ENCODE measurements at places on chromosomes 7 and 10.

GRCh38 chr7:27295236-27295635 lies 52.6 kb downstream of the EVX1 start:
- no peak for DNase-seq

GRCh38 chr10:78458983-78459638 lies 425.4 kb downstream of the RPS24 start:
- DNase-seq, result no peak

- DNase-seq, result no peak
Observed at GRCh38 chr10:24197263-24197662, 11.7 kb upstream of the KIAA1217 start.

GRCh38 chr10:103145860-103146466 lies 47.1 kb downstream of the NT5C2 start:
- DNase-seq, result no peak

DNA sequence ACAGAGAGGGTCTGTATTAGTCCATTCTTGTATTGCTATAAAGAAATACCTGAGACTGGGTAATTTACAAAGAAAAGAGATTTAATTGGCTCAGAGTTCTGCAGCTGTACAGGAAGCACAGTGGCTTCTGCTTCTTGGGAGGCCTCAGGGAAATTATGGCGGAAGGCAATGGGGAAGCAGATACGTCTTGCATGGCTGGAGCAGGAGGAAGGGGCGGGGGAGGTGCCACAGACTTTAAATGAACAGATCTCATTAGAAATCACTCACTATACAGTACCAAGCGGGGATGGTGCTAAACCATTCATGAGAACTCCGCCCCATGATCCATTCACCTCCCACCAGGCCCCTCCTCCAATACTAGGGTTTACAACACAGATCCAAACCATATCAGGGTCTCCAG lies 3.7 kb upstream of the CALU start:
- no peak for DNase-seq

DNA sequence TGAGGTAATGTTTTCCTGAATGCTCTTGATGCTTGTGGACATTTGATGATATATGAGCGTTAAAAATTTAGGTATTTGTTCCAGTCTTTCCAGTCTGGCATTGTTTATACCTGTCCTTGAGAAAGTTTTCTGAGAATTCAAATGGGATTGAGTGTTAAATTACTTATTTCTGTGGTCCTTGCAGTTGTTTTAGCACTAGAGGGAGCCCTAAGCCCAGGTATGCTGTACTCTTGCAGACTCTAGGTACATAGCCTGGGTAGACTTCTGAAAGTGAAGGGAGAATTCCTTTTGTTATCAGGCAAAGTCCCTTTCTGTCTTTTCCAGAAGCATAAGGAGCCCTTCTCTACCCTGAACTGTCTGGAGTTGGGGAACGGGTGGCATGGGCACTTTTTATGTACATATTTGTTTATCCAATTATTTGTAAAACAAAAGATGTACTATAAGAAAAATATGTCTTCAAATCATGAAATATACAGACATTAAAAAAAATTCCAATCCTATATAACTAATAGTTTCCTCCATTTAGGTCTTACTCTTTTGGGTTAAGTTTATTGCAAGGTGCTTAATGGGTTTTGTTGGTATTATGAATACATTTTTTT lies 262.1 kb downstream of the ATRNL1 start:
- DNase-seq, result no peak

DNA sequence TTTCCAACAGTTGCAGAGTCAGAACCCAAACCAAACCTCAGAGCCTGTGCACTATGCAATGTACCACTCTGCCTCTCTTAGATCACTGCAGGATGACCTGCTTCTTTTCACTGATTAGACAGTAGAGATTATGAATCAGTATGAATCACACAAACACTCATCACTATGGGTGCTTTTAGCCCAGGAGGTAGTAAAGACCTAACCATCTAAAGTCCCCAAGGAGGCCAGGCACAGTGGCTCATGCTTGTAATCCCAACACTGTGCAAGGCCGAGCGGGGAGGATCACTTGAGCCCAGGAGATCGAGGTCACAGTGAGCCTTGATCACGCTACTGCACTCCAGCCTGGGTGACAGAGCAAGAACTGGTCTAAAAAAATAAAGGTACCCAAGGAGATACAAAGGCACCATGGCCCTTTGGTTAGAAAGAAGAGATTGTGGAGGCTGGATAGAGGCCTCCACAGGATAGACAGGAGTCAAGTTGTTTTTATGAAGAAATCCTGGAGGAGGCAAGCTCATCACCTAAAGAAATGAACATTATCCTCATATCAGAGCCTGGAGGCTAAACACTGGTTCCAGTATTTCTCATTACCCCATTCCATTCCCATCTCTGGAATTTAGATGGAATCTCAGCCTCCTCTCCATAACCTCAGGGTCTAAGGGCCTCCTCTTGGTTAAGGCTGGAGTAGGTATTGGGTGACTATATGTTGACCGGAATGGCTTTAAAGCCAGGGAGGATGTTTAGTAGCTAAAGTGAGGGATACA lies 12.9 kb downstream of the SEC31B start:
- no peak for DNase-seq

DNA sequence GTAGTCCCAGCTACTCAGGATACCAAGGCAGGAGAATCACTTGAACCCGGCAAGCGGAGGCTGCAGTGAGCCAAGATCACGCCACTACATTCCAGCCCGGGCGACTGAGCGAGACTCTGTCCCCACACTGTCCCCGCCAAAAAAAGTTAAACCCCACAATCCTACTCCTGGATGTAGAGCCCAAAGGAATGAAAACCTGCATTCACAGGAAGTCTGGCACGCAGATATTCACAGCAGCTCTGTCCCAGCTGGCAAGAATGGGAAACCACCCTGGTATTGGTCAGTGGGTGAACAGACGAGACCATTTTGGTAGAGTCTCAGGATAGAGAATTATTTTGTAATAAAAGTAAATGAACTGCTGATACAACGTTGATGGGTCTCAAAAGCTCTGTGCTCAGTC lies 225.2 kb downstream of the MAD1L1 start:
- no peak for DNase-seq

GRCh38 chr10:117626228-117626627 lies 83.7 kb downstream of the EMX2 start:
- DNase-seq, result no peak

GRCh38 chr7:133344275-133344674 lies 91.4 kb downstream of the EXOC4 start:
- no peak for DNase-seq

GRCh38 chr7:107394831-107395230 lies 75.0 kb upstream of the GPR22 start:
- DNase-seq, result no peak

DNA sequence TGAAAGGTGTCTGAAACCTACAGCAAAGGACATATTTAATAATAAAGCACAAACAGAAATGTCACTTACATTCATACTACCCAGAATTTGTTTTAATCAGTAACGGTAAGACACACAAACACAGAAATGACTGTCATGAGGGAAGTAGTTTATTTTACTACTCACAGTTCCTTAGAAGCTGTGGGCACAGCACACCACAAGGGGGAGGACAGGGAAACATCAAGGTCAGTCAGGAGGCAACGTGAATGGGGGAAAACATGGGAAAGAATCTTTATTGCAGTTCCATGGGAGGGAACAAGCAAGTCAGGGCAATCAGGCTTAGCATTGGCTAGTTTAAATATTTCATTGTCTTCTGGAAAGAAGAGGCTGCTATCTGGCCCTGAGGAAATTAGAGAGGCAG lies 123.8 kb upstream of the PDSS1 start:
- DNase-seq, result no peak

DNA sequence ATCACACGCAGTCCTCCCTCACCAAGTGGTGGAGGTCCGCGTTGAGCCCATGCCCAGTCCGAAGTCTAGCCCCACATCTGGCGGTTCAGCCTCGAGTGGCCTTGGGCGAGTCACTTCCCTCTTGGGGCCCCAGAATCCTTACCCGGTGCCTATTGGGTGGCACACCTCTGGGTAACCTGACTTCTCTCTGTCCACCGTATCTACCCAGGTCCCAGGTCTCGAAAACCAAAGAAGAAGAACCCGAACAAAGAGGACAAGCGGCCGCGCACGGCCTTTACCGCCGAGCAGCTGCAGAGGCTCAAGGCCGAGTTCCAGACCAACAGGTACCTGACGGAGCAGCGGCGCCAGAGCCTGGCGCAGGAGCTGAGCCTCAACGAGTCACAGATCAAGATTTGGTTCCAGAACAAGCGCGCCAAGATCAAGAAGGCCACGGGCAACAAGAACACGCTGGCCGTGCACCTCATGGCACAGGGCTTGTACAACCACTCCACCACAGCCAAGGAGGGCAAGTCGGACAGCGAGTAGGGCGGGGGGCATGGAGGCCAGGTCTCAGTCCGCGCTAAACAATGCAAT lies 4.3 kb downstream of the EN2 start:
- DNase-seq, result no peak

DNA sequence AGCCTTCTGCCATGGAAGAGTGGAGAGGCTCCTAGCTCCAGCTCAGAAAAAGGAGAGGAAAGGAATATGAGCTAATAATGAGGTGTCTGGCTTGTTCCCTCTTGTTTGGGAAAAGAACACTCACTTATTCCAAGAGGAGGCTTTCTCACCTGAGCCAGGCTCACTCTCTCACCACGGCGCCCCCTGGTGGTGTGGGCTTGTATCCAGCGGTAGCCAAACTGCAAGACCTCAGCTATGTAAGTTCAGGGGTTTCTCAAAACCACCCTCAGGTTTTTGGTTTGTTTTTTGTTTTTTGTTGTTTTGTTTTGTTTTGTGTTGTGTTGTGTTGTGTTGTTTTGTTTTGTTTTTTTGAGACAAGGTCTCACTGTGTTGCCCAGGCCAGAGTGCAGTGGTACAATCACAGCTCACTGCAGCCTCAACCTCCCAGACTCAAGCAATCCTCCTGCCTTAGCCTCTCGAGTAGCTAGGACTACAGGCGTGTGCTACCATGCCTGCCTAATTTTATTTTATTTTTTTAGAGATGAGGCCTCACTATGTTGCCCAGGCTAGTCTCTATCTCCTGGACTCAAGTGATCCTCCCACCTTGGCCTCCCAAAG lies 124.0 kb downstream of the TMEM130 start:
- peak; percentile 55 for DNase-seq

GRCh38 chr7:14622559-14622958 lies 280.0 kb downstream of the DGKB start:
- no peak for DNase-seq

GRCh38 chr10:95864906-95865813 lies 42.6 kb upstream of the CC2D2B start:
- peak; percentile 46 for DNase-seq

DNA sequence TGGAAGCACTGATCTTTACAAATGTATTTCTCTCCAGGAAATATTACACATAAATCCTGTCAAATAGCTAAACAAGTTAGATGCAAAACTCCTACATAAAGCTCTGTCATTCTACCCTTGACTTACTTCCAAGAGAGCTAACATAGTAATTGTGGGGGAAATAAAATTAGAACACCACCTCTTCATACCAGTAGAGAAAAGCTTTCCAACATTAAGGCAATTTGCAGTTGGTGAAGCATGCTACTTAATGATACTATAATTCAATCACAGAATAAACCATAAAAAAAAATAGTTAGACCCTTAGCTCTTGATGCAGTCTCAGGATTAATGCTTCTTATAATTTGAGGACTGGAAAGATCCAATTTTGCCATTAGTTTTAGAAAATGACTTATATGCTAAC lies 35.2 kb downstream of the SEMA3A start:
- DNase-seq, result no peak

GRCh38 chr10:26502986-26503385 lies 64.8 kb downstream of the APBB1IP start:
- no peak for DNase-seq

GRCh38 chr7:77238703-77239136 lies 39.1 kb upstream of the FGL2 start:
- peak; percentile 23 for DNase-seq

- no peak for DNase-seq
Observed at GRCh38 chr7:133134810-133135209, 52.9 kb upstream of the CHCHD3 start.

- no peak for DNase-seq
Observed at GRCh38 chr10:70726909-70727495, 54.7 kb downstream of the ADAMTS14 start.

GRCh38 chr7:20287317-20287716 lies 43.4 kb upstream of the ITGB8 start:
- DNase-seq, result no peak

DNA sequence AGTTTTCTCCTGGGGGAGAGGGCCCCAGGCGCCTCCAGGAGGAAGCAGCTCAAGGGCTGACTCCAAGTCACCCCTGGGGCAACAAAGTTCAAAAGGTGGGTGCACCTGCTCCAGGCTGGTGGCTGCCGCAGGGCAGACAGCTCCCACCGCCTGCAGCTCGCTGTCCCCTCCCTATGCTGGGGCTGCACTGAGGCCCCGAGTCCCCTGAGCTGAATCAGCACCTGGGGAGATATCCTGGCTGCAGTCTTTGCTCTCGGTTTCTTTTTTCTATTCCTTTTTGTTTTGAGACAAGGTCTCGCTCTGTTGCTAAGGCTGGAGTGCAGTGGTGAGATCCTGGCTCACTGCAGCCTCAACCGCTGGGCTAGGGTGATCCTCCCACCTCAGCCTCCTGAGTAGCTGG lies 183.4 kb downstream of the DNAJB6 start:
- DNase-seq, result no peak

GRCh38 chr7:90536449-90536848 lies 59.7 kb upstream of the CDK14 start:
- no peak for DNase-seq

- peak; percentile 78 for DNase-seq
Observed at GRCh38 chr7:7103343-7104313, 78.7 kb upstream of the C1GALT1 start.

- peak; percentile 18 for DNase-seq
Observed at GRCh38 chr7:47088329-47089067, 493.4 kb downstream of the TNS3 start.

GRCh38 chr7:4159154-4159501 lies 523.0 kb upstream of the FOXK1 start:
- DNase-seq, result no peak

DNA sequence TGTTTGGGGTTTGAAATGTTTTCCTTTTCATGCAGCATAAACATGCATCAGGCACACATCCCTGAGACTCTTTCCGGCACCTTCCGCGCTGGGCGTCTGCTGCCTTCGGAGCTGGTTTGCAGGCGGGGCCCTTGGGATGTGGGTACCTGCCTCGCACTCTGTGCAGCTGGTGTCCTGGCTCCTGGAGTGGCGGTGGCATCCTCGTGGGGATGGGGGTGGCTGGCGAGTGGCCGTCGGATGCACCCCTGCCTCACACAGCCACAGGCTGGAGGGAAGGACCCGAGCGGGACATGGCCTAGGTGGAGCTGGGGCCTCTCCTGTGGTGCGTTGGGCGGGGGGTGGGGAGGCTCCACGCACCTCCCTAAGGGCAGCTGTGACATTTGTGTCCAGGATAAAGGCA lies 68.5 kb upstream of the ADGRA1 start:
- DNase-seq, result no peak
